AML-193 (cell line): ENCODE measurements at places on chromosomes 3 and 15.

DNA sequence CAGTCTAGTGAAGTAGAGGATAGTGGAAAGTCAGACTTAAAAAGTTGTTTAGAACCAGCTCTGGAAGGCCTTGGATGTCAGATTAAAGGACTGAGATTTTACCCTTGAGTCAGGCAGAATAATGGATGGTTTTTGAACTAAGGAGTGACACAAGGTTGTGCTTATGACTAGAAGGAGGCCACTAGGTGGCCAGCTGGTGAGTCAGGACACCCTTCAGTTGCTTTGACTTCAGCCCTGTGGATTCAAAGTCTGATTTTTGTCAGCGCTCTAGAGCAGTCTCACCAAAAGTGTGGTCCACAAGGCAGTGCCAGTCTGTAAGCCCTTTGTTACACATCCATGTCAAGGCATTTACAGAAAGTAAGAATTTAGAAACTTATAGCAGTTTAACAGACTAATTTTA lies 3.8 kb upstream of the GABPB1 start:
- DNase-seq, result peak; percentile 63

DNA sequence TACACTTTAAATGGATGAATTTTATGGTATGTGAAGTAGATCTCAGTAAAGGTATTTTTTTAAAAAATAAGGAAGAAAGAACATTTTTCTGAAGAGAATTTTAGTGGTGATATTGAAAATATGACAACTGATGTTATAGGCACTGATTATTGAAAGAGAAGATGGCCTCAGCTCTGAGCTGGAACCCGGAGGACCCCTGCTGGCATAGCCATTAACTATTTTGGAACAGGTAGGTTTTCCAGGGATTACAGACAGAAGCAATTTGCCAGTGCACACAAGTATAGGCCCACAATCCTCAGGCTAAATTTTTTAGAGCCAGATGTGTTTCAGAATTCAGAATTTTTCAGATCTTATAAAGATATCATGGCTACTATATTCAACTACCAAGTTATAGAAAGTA lies 315.9 kb upstream of the GPR149 start:
- DNase-seq, result peak; percentile 22

- no peak for DNase-seq
Observed at GRCh38 chr3:156792114-156792513, 34.0 kb upstream of the LEKR1 start.

- DNase-seq, result no peak
Observed at GRCh38 chr15:94453227-94453988, 222.0 kb downstream of the MCTP2 start.

GRCh38 chr15:61521953-61522352 lies 292.9 kb upstream of the RORA start:
- no peak for DNase-seq
